ENCODE measurements at places on chromosomes 1 and 21.

- DNase-seq = no peak
These were observed 18.1 kb upstream of the HMCN1 start for GRCh38 chr1:185716095-185716494.

DNA sequence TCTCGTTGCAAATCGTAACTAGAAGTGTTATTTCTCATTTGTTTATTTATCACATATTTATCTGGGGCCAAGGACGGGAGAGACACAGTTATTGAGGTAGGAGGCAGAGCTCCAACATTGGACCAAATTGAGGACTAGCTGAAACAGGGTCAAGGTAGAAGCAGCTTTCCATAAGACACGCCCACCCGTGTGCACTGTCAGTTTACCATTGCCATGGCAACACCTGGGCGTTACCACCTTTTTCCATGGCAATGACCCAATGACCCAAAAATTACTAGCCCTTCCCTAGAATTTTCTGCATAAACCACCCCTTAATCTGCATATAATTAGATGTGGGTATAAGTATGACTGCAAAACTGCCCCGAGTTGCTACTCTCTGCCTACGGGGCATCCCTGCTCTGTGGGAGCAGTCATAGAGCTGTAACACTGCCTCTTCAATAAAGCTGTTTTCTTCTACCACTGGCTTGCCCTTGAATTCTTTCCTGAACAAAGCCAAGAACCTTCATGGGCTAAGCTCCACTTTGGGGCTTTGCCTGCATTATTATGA, 72.7 kb downstream of the FBXO2 start:
- no peak for DNase-seq

DNA sequence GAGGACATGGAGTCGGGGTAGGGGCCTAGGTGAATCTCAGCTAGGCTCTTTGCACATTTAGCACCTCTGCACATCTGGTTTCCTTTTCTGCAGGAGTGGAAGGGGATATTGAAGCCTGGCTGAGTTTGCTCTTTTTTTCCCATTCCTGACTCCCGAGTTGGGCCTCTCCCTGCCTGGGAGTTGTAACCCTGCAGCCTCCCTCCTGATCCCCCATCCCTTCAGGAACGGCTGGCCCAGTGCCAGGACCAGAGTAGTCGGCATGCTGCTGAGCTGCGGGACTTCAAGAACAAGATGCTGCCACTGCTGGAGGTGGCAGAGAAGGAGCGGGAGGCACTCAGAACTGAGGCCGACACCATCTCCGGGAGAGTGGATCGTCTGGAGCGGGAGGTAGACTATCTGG, 836 bp downstream of the OLFML3 start:
- DNase-seq = no peak

DNA sequence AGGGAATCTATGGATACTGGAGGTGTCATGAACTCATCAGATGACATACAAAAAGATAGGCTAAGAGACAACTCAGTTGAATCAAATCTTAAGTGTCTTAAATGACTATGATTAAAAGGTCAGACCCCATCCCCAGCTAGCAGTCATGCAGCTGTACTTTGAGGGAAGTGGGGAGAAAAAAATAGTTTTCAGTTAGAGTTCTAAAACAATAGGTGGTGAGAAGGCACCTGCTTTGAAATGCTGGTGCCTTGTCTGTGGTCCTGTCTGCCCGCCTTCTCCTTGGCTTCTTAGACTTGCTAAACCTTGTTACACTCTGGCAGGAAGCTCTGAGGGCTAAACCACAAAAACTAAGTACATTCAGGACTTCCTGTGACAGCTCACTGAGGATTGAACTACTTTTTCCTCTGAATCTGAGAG, 15.3 kb downstream of the CD2 start:
- peak; percentile 51 for DNase-seq

DNA sequence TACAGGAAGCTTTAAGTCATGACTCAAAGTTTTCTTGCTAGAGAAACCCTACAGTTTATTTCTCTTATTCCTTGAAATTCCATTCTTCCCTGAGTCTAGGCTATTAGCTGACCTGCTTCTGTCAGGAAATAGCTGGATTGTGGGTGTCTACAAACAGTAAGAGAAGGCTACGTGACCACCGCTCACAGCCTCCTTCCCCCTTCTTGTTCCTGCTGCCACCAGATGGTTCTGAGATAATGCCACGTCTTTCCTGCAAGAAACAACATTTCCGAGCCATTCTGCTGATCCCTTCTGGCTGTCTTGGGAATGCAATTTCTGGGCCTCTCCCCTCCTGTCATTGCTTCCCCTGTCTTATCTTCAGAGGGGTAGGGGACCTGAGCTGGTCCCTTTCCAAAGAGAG, 128.9 kb upstream of the SGIP1 start:
- no peak for DNase-seq

- DNase-seq = no peak
These were observed 101.6 kb downstream of the TNFSF18 start for GRCh38 chr1:172949096-172949495.

GRCh38 chr1:81179242-81179641, 621.5 kb upstream of the ADGRL2 start:
- no peak for DNase-seq

- no peak for DNase-seq
These were observed 55.9 kb downstream of the ITPKB start for GRCh38 chr1:226682871-226683814.

GRCh38 chr21:26368591-26369320, 198.2 kb upstream of the APP start:
- no peak for DNase-seq

DNA sequence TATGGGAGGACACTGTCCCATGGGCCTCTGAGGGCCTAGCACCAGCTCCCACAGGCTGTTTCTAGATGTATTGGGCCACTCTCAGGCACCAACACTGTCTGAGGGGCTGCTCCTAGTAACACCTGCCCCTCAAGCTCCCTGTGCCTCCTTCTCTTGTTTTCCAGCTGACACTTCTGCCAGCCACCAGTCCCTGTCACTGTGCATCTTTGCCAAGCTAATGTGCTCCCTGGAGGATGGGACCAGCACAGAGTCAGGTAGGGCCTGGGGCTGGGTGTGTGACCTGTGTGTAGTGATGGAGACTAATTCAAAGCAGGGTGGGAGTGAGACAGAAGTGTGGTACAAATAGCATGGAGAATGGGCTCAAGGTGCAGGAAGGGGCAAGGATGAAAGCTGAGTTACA, 29.4 kb upstream of the MAGOH start:
- no peak for DNase-seq

- DNase-seq = no peak
These were observed 143.2 kb downstream of the RASAL2 start for GRCh38 chr1:178237121-178237520.

- DNase-seq = no peak
These were observed 7.2 kb downstream of the RPAP2 start for GRCh38 chr1:92306020-92306419.

DNA sequence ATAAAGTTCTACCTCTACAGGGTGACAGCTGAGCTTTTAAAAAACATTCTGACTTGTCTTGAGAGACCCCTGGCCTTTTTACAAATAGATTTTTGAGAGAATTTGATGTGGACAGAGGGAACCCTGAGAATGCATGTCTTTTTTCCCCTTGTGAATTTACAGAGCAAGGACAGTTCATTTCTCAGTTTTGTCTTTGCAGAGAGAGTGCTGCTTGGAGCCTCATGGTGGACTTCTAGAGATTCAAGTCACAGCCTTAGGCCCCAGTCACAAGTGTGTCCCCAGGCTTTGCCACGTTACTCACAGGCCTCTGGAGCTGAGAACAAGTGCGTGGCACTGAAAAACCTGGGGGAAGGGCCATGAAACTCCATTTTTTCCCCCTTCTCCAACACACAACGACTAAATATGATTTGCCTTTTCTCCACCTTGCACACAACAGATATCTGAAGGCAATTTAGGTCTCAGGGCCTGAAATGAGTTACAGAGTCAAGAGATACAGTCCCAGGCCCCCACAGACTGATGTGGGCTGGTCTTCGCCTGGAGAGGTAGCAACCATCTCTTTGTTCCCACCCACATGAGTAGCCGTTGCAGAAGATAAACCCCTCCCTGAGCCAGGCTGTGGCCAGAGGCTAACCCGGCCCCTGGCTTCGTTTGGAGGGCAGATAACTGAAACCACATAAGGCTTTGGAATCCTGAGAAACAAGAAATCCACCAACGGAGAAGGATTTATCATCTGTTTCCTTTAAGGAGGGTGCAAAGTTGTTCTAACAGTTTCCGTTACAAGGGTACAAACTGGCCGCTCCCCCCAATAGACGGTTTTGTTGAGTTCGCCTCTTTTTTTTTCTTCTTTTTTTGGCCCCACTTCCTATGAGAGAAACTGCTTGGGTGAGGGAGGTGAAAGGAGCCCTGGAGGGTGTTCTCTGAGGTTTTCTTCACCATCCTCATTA, 1.0 kb upstream of the PIGV start:
- peak; percentile 70 for DNase-seq

DNA sequence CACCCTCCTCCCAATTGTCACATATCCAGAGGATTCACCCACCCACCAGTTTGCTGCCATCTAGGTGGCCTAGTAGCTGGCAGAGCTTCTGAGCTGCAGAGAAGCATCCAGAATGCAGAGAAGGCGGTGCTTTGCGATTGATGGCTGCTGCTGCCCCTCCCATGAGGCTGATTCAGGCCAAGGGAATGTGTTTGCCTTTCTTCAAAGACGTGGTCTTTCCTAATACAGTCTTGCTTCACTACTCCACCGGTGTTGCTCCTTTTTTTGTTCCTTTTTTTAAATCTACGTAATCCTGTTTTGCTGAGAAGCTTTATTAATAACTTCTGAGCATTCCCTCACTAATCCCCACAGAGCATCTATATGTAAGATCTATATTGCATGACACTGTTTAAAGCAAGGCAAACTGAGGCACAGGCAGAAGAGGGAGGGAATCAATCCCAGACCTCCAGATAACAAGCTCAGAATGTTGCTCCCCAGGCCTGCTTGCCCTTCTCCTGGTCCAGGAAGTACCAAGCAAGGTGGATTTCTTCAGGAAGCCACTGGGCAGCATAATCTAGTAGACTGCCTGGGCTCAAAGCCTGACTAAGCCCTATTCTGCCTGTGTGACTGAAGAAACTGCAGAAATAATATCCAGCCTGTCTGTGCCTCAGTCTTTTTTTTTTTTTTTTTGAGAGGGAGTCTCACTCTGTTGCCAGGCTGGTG, 275.5 kb upstream of the FMN2 start:
- no peak for DNase-seq

- DNase-seq = no peak
These were observed 72.3 kb upstream of the ACTRT2 start for GRCh38 chr1:2948751-2949680.

- DNase-seq = no peak
These were observed 28.2 kb downstream of the BATF3 start for GRCh38 chr1:212671342-212672031.

DNA sequence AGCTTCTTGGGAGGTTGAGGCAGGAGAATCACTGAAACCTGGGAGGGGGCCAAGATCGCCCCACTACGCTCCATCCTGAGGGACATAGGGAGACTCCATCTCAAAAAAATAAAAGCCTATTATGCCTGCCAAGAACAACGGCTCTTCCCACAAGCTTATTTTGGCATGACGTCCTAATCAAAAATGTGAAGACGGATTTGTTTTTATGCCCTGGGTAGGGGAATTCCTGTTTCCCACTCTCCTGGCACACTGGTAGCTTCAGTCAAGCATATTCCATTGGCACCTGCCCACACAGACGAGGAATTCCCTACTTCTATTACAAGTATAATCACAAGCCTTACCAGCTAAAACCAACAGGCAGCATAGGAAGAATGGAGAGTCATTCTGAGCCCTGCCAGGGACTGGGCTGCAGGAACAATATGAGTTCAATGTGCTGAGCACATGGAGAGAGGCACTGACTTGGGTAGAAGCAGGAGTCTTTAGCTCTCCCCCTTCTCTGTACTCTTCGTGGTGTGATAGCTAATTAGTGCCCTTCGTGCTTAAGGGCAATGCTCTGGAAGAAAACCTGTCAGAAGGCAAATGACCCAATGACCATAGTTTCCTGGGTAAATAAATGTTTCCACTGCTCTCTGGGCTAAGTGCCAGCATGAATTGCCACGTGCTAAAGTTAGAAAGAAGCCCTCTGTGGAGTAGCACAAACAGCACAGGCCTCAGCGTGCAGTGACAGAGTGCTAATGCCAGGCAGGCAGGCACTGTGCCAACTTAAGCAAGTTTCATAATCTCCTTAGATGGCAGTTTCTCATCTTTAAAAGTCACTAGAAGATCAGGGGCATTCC, 16.8 kb downstream of the TNFSF4 start:
- no peak for DNase-seq

- DNase-seq = no peak
These were observed 14.4 kb downstream of the LMNA start for GRCh38 chr1:156128654-156129597.

- DNase-seq = peak; percentile 87
These were observed 18.1 kb downstream of the GPR157 start for GRCh38 chr1:9110669-9111356.

- no peak for DNase-seq
These were observed 631.4 kb downstream of the SMYD3 start for GRCh38 chr1:245875581-245876261.

DNA sequence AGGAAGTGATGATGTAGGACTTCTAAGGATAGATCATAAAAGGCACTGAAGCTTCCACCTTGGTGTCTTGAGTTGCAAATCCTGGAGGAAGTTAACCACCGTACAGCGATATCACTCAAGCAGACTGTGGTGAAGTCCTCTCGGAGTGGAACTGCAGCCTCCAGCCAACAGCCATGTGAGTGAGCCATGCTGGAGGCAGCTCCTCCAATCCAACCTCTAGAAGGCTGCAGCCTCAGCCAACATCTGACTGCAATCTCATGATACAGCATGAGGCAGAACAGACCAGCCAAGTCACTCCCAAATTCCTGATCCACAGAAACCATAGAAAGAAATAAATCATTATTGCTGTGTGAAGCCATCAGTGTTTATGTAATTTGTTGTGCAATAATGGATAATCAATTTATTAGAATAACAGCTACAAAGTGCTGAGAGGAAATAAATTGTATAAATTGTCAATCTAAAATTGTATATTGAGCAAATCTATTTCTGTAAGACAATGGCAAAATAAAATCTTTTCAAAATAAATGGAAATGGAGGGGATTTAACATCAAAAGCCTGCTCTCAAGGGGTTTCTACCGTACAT, 65.0 kb downstream of the PRSS38 start:
- no peak for DNase-seq

DNA sequence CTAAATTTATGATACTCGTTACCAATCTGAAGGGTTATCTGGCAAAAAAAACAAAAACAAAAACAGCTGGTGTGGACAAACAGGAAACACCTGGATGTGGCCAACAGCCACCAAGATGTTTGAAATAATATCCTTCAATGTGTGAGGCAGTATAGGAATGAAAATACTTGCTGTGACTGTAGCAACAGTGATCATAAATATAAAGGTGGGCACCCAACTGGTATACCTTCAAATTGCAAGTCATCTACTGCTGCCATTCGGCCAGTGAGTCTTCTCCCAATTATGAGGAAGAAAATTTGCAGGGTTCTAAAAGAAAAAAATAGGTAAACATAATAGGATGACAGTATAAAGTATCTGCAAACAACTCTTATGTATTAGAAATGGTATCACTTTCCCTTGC, 916 bp downstream of the YIPF1 start:
- DNase-seq = no peak

- DNase-seq = no peak
These were observed 3.9 kb upstream of the PCNX2 start for GRCh38 chr1:233299450-233299849.

- DNase-seq = no peak
These were observed 11.4 kb upstream of the CDCA8 start for GRCh38 chr1:37680933-37681332.

GRCh38 chr1:247448107-247448791, 9.7 kb downstream of the OR2B11 start:
- no peak for DNase-seq
